ENCODE measurements at places on chromosomes 6 and 20.

GRCh38 chr6:116087437-116088027 lies 13.1 kb upstream of the NT5DC1 start:
- DNase-seq = no peak

DNA sequence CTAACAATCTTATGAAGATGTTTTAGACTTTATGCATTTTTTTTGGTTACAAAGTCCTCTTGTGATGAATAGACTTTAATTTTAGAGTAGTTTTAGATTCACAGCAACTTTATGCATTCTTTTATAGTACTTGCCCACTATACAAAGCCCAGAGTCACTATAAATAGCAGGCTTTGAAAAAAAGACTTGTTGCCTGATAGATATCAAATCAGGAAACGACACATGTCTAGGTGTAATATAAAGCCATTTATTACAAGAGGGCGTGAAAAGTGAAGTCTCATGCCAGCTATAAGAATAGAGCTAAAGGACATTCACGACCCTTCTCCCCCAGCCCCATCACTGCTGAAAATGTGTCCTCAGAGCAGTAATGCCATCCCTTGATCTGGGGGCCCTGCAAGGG lies 78.0 kb upstream of the MRPS10 start:
- DNase-seq = no peak

- DNase-seq = no peak
These were observed 477.0 kb upstream of the CHD6 start for GRCh38 chr20:42095221-42095620.

DNA sequence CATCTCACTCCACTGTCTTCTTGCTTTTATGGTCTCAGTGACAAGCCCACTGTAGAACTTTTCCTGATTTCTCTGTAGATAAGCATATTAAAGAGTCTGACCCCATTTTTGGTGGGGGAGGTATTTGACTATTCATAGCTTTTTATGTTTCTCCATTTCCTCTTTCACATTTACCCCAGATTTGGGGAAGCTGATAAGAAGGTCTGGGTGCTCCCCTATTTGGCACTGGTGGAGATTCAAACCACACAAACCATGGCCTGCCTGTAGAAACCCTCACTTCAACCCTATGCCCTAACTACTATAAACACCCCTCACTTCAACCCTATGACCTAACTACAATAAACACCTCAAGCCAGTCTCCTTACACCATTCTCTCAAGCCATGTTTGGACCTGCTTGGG lies 196.2 kb upstream of the SYNDIG1 start:
- DNase-seq = no peak

DNA sequence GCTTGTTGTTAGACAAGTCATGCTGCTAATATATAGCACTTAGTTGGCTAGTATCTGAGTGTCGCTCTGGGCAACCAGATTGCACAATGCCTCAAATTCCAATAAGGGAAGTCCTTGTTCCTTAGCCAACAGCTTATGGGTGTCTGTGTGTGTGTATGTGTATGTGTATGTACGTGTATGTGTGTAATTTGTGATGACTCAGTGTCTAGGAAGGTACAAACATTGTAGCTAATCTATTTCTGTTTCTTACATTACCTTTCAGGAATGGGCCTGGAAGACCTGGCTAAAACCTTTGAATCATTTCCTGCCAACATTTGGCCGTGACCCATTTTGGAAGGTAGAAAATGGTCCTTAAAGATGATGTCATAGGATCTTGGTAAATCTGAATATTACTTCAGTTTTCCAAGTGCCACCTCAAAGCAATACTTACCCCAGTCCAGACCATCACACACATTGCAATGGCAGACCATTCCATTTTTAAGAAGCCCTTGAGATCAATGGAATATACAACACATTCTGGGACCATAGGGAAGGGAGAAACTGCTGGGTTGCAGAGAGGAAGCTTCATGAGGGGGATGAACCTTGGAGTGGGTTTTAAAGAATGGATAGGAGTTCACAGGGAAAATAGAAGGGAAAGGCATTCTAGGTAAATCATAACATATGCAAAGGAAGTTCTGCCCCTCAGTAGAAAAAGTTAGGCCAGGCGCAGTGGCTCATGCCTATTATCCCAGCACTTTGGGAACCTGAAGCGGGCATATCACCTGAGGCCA lies 25.1 kb downstream of the NEDD9 start:
- no peak for DNase-seq

DNA sequence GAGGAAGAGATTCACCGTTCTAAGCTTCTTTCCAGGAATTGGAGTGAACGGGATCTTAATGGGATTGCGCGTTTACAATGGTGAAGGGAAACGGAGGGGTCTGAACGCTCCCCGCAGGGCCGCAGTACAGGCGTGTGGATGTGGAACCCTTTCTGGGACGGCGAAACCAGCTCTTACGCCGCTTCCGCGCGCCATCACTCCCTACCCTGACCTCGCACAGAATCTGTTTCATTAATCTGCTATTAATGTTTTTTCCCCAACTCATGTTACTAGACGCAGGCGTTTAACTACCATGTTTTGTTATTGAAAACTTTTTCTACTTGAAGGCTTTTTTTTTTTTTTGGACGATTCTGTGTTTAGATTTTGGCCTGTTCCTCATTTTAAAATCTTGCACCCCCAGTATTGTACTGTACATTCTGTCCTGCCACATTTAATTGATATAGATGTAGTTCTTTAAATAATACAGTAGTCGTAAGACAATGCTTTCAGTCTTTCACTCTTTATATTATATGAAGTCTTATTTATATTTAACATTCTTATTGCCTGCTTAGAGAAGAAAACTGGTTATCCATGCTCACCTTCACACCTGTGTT lies 696 bp upstream of the SUPT3H start:
- no peak for DNase-seq

GRCh38 chr6:44737341-44737740 lies 349.8 kb downstream of the CDC5L start:
- no peak for DNase-seq

- no peak for DNase-seq
These were observed 524.6 kb upstream of the JARID2 start for GRCh38 chr6:14721103-14721758.

DNA sequence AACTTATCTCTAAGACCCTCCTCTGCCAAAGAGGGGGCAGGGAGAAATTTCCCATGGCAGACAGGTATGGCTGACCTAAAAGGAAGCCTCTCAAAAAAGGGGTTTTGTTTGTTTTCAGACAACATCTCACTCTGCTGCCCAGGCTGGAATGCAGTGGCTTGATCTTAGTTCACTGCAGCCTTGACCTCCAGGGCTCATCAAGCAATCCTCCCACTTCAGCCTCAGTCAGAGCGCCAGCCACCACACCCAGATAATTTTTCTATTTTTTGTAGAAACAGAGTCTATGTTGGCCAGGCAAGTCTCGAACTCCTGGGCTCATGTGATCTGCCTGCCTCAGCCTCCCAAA lies 3.8 kb downstream of the EZR start:
- no peak for DNase-seq

- DNase-seq = no peak
These were observed 7.3 kb downstream of the AIG1 start for GRCh38 chr6:143068001-143068400.

DNA sequence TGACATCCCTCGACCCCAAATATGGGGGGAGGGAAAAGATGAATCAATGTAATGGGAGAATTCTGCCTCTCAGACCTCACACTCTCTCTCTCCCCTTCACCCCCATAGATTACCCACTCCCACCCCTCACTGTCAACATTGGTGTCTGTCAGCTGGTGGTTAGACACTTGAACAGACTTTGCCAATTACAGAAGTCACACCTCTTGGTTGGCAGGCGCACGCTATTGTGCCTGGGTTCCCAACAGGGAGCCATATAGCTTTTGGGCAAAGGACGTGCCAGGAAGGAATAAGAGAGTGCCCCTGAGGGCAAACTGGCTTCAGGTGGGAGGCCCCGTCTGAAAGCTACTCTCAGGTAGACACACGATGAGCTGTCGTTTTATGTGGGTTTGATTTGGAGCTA lies 54.1 kb upstream of the FYN start:
- no peak for DNase-seq

GRCh38 chr6:156598071-156598854 lies 178.9 kb upstream of the ARID1B start:
- no peak for DNase-seq

- no peak for DNase-seq
These were observed 32.1 kb downstream of the HLA-F start for GRCh38 chr6:29755295-29755871.

DNA sequence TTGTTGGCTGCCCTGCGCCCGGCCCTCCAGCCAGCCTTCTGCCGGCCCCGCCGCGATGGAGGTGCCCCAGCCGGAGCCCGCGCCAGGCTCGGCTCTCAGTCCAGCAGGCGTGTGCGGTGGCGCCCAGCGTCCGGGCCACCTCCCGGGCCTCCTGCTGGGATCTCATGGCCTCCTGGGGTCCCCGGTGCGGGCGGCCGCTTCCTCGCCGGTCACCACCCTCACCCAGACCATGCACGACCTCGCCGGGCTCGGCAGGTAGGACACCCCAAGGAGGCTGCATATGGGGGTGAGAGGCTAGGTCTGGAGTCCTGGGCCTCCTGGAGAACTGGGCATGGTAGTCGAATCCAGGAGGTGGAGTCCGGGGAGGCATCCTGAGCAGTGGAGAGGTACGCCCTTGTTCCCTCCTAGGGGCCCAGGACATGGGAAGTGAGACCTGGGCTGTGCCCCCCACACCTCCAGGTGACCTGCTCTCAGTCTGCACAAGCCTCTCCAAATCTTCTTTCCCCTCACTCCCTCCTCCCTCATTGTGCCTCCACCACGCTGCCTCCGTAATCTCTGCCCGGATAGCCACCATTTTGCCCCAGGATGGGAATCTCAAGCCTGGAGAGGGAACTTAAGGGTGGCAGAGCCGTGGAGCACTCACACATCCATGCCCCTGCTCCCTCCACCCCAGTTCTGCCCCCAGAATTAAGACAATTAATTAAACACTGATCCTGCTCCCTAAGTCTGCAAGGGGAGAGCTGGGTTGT lies 541 bp downstream of the CDC25B start:
- no peak for DNase-seq

DNA sequence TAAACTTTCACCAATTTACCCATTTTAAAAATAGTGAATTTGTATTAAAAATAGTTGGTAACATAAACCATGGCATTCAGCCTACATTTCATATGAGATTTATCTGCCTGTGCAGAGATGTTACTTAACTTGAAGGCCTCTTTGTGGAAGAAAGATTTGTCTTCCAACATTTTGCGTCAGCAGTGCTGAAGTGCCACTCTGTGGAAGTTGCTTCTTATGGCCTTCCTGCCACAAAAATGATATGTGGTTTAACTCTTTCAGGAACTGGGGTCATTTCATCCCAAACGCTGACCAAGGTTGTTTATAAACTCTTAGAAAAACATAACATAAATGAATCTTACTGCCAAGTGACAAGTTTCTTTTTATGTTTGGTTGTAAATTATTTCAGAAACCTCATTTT lies 246.8 kb downstream of the ARID1B start:
- no peak for DNase-seq

DNA sequence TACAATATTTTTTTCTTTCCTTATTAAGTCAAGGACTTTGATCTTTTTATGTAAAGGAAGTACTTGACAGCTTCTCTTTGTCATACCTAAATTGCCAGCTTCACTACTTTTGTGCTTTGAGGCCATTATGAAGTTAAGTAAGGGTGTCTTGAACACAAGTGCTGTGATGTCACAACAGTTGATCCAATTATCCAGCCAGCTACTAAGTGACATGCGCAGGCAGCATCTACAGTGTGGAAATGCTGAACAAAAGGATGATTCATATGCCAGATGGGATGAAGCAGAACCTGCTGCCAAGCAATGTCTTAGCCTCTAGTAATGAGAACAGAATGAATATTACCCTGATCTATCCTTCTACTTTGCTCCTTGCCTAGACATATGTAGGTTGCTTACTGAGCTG lies 68.3 kb upstream of the TMEM244 start:
- DNase-seq = no peak

- no peak for DNase-seq
These were observed 18.2 kb downstream of the TMEM242 start for GRCh38 chr6:157304899-157305663.

DNA sequence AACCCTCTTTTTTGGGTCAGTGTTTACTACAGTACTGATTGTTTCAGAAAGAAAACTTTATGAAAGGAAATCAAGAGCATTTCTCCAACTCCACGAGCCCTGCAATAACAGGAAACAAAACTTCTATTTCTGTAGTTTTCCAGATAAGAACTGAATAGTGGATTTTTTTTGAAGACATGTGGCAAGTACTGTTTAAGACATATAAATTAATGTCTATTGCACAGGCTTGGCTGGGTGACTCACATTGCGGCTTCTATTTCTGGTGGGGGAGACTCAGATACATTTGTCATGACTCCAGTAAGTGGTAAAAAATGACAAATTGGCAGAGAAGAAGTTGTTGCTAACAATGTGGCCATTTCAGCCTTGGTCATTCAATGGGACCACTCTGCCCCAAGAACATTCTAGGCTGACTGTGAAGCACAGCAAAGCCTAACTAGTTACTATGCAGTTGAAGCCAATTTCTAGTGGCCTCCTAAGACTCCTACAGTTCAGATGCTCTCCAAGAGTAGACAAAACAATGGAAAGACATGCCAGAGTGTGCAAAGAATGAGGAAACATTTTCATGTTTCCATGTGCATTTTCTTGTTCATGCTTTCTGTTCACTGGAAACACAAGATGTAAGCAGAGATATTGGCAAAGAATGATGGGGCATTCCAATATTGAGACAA lies 200.9 kb downstream of the EDN1 start:
- DNase-seq = no peak

DNA sequence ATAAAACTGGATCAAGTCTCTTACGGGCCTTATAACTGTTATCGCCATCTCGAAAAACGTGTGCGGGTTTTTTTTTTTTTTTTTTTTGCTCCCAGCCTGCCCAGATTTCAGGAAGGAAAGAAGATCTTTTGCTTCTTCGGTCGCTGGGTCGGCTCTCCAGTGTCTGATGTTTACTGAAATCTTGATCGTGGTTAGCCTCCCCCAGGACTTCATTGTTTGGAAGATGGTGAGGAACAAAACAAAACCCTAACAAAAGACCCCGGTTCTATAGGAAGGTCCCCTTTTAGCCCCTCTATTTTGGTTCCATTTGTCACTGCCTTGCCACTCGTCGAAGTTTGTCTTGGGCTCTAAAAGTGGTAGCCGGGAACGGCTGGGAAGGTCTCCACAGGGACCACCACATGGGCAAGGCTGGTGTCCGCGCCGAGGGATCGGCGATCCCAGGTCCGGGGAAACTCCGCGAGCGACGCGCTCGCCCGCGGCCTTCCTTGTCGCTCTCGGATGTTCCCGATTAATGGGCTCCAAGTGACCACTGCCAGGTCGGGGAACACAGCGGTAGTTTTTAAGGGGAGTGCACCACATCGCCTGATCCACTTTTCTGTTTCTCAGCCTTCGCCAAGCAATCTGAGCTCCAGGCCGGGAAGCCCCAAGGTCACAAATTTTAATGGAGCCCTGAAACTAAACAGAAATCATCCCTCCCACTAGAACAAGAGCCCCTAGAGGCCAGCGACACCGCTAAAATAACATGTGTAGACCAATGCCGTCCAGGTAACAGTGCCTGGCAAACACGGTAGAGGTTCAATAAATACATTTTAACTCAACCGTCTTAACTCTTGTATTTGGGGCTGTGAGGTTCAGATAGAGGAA lies 27.0 kb downstream of the TRIM27 start:
- DNase-seq = peak; percentile 19

GRCh38 chr20:5222919-5223634 lies 93.7 kb downstream of the PROKR2 start:
- no peak for DNase-seq

Data from activated T-helper 1 cell treated with anti-CD3 and anti-CD28 coated beads, Interleukin-2, amount 50 U/mL, for 16 hours (primary cell).